ENCODE measurements at places on chromosomes 7 and 10.

DNA sequence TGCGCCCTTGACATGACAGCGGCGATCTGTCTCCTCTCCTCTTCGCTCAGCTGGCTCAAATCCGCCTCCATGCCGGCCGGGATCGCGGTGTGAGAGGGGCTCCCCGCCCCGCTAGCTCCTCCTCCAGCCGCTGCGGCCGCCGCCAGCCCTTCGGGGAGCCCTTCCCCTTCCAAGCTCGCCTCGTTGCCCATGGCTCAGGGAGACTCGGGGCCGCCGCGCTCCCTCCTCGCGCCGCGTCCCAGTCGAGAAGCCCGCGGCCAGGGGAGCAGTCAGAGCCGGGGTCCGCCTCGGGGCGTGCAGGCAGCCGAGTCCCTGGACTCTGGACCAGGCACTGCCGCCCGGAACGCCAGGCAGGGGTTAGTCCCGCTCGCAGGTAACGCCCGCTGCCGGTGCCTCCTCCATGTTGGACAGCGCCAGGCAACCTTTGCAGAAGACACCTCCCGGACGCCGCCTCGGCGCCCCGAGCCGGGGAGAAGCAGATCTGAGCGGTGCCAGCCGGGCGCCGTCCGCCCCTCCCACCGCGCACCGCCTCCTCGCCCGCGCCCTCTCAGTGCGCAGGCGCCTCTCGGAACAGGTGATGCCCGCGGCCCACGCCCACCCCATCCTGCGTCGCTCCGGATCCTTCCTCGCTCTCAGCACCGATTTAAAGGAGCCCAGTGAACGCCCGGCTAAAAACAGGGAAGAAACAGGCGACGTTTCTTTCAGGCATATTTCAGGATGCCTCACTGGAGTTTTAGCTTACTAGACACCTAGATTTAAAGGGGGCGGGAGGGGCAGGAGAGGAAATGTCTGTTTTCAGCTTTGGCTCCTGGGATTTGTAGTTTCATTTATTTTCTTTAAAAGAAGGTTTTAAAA lies at the start of gene PCLO:
TSS of gene PCLO (minus strand) at position 483 of the 855 bp plus-strand sequence. CDS start at position 191, 292 bp downstream.
- peak; percentile 21 for DNase-seq

DNA sequence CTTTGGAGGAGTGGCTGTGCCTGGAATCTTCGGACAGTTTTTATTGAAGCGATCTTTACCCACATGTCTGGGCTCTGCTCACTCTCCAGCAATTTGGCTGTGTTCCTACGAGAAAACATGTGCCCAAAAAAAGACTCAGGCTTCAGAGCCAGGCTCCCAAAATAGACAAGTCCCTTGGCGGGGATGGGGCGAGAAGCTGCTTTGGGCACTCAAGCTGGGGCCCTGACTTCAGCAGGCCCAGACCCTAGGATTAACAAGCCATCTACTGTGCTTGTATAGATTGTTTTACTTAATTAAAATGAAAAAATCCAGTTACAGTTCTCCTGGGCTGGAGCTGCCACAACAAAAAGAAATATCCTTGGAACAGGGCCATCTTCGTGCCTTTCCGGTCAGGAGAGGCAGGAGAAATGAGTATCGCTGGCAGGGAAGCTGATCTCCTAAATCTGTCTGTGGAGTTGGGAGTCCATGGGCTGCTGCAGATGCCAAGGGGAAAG lies 51.4 kb upstream of the PDCD4 start:
- no peak for DNase-seq

DNA sequence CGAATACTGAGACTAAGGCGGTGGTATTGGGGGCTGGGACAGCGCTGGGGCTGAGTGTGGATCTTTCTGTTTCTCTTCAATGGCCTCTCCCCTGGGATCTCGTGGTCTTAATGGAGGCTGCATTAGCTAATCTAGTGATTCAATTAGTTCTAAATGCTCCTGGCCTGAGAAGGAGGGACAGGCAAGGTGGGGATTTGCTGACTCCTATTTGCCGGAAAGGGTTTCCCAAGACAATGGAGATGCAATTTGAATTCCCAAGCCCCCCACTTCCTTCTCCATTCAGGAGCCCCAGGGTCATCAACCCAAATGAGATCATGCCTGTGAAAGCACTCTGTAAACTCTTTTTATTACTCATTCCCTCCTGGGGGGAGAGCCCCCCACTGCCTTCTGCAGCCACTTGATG lies 111.7 kb upstream of the PLXNA4 start:
- DNase-seq: no peak

DNA sequence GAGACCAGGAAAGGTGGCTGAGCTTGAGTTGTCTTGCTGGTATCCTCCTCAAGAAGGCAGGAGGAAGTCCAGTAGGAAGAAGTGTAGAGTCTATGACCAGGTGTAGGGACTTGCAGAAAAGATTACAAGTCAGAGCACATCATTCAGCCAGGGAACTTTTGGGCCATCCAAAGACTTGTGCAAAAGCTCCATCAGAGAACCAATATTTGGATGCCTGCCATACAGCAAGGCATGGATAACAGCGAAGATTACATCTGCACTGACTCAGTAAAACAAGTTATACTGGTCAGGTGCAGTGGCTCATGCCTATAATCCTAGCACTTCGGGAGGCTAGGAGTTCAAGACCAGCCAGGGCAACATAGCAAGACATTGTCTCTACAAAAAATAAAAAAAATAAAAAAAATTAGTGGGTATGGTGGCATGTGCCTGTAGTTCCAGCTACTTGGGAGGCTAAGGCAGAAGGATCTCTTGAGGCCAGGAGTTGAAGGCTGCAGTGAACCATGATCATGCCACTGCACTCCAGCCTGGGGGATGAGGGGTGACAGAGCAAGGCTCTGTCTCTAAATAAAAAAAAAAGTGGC lies 13.2 kb upstream of the NMT2 start:
- DNase-seq: no peak

GRCh38 chr10:69645296-69646184 lies 15.5 kb downstream of the FAM241B start:
- no peak for DNase-seq

- DNase-seq: no peak
Observed at GRCh38 chr10:104903433-104903832, 262.3 kb downstream of the SORCS3 start.

- DNase-seq: no peak
Observed at GRCh38 chr7:47071866-47072265, 510.0 kb downstream of the TNS3 start.

DNA sequence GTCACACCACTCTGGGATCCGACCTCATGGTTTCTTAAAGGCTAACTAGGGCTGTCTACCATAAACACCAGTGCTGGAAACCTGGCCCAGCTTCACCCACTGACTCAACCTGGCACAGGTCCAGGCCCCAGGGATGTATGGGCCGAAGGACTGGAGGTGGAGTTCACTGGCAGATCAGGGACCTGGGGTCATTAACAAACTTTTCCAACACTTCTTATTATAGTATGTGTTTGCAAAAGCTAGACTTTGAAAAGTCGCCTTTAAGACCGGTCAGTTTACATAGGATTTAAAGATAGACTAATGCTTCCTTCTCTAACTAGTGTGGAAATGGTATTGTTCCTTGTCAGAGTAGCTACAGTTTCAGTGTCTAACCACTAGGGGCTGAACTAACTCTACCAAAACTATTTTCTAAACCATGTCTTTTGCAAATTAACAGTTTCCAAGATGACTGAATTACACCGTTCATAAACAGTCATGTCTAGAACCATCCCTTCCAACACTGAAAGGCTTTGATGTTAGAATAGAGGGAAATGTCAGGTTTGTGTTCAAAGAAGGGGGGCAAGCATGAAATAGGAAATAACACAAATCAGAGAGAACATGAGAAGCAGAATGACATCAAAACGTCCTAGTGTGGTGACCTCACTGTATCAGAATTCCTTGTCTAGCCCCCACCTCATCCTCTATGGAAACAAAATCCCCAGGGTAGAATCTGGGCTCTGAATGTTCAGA lies 29.7 kb downstream of the STN1 start:
- DNase-seq: peak; percentile 63

DNA sequence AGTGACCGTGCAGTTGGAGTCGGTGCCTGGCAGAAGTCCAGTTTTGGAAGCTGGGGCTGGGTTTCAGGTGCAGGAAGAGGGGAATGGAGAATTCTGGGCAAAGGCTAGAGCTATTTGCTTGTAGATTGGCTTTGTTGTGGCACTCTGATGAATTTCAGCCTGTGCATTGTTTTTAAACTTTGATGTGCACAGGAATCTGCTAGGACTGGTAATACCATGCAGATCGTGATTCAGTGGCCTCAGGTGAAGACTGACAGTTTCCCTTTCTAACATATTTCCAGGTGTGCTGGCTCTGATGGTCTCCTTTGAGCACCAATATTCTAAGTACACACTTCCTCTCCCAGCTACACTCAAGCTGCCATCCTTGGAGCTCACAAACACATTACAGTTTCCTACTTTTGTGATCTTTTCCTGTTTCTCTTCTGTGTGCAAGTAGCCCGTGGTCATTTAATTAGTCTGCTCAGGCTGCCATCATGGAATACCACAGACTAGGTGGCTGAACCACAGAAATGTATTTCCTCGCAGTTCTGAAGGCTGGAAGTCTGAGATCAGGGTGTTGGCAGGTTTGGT lies 55.6 kb downstream of the NOC3L start:
- DNase-seq: no peak

GRCh38 chr10:29807163-29807806 lies 172.5 kb upstream of the SVIL start:
- DNase-seq: no peak

DNA sequence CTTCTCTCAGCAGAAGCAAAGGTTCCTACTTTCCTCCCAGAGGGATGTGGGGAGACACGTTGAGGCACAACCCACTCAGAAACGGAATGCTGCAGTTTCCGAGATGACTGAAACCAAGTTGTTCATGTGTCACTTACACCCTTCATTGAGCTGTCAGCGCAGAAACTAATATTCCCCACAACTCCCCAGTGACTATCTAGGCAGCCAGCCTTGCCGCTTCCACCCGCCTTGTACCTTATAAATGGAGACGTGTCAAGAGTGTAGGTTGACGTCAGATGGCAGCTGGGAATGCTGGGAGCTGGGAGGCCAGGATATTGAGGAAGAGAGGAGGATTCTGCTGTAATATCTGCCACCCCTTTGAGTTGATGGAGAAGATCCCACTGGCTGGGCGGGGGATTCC lies 15.1 kb downstream of the GPR26 start:
- no peak for DNase-seq

GRCh38 chr7:29866490-29866930 lies 60.2 kb downstream of the WIPF3 start:
- DNase-seq: peak; percentile 92

DNA sequence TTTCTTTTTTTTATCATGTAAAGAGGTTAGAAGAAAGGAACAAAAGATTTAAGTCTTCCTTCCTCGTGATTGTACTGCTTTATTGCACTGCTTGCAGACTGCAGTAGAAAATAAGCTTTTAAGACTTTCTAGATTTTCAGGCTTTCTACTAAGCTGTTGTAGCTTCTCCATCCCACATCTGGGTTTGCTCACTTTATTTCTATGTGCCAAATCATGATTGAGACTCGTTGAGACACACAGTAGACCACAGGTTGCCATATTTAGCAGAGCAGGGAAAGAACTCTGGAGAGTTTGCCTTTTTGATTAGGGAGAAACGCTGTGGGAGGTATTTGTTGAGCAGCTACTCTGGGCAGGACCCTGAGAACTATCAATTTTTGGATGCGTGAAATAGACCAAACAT lies 89.2 kb upstream of the BTBD16 start:
- DNase-seq: no peak

GRCh38 chr10:43360086-43360485 lies 11.3 kb upstream of the FXYD4 start:
- DNase-seq: no peak

DNA sequence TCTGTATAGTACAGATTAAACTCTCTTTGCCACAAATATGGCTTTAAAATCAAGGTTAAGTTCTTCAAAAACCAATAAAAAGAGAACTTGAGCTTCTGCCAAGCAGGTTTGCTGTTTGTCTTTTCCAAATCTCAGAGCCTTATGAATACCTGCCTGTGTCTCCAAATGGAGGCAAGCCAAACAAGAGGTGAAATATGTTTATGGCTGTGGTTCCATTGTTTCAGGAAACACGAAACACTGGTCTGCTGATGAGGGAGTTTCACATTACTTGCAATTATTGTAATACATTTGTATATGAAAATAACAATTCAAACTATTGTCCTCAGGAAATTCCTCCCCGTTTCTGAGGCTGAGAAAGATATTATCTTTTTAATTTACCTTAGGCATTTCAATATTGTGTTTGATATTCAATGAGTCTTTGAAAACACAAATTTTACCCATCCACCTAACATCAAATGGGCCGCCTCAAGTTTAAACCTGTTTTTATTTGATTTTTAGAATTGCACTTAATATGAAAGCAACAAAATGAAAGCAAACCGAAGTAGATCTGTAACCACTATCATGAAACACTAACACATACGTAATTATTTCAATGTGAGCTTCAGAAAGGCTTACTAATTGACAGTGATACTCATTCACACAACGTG lies 359.3 kb downstream of the HGF start:
- no peak for DNase-seq

GRCh38 chr10:132774181-132774901 lies 11.6 kb downstream of the NKX6-2 start:
- no peak for DNase-seq

- peak; percentile 6 for DNase-seq
Observed at GRCh38 chr10:29949411-29950011, 109.9 kb downstream of the JCAD start.

- DNase-seq: peak; percentile 59
Observed at GRCh38 chr7:22549667-22550513, 49.9 kb upstream of the STEAP1B start.

DNA sequence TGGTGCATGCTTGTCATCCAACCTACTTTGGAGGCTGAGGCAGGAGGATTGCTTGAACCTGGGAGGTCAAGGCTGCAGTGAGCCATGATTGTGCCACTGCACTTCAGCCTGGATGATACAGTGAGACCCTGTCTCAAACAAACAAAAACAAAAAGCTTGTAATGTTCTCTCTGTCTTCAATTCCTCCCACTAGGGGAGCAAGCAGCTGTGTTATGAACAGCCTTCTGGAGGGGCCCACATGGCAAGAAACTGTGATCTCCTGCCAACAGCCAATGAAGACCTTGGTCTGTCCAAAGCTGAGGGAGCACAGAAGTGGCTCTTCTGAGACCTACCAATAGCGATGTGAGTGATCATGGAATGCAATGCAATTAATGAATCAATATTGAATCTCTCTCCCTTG lies 229.2 kb downstream of the SEC23IP start:
- no peak for DNase-seq

- DNase-seq: no peak
Observed at GRCh38 chr7:48149058-48149457, 22.2 kb upstream of the ABCA13 start.

- no peak for DNase-seq
Observed at GRCh38 chr7:39051707-39052106, 74.0 kb downstream of the POU6F2 start.

DNA sequence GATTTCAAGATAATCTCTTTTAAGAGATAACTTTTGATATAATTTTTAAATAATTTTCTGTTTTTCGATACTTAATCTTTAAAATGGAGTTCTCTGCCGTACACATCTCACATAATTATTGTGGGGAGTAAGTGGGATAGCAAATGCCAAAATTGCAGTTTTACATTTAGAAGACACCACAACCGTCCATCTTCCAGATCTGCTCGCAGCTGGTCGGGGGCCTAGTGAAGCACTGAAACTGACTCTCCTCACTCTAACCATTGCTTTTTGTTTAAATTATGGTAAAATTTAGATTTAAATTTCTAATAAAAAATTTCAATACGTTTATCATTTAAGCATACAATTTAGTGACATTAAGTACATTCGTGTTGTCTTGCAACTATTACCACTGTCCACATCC lies 94.2 kb downstream of the PRR15 start:
- DNase-seq: no peak

GRCh38 chr10:97777143-97777542 lies 5.3 kb upstream of the SFRP5 start:
- DNase-seq: no peak

GRCh38 chr7:38057829-38058228 lies 120.2 kb upstream of the STARD3NL start:
- DNase-seq: no peak

- DNase-seq: no peak
Observed at GRCh38 chr10:123269675-123270074, 115.5 kb downstream of the BUB3 start.
